ENCODE measurements at places on chromosomes 5 and 9. TPM values are rescaled to one million over a fixed set of nuclear protein-coding genes. Genes with fewer than 3 reads are reported as not detected.

The RORB gene
- total RNA-seq, result 0.10 TPM

The SLCO6A1 gene
- not detected for total RNA-seq

The STPG3 gene
- not detected for total RNA-seq

The CCDC69 gene
- total RNA-seq, result 142 TPM

The FYB1 gene
- 189 TPM for total RNA-seq

The WDR38 gene
- total RNA-seq, result not detected

The ERAP2 gene
- 77.3 TPM for total RNA-seq

The GPRIN1 gene
- 0.94 TPM for total RNA-seq

The MEF2C gene
- total RNA-seq, result 30.0 TPM

The TTC23L gene
- total RNA-seq, result 0.10 TPM

The UNC5A gene
- total RNA-seq, result not detected

The MAMDC4 gene
- total RNA-seq, result 0.52 TPM

The BARHL1 gene
- not detected for total RNA-seq

The HRCT1 gene
- total RNA-seq, result not detected

The CDKN2B gene
- total RNA-seq, result 0.63 TPM

The EGFL7 gene
- total RNA-seq, result 2.1 TPM

The PCDHGA3 gene
- total RNA-seq, result 0.10 TPM

The NPDC1 gene
- 2.5 TPM for total RNA-seq

The BSPRY gene
- total RNA-seq, result 0.42 TPM

The ARID3C gene
- not detected for total RNA-seq

The EGFLAM gene
- total RNA-seq, result not detected

All from mononuclear cell (primary cell).